Mucosa of gallbladder (tissue), 1 donor: ENCODE measurements at places on chromosomes 16 and 17. TPM values are rescaled to one million over a fixed set of nuclear protein-coding genes. Genes with fewer than 3 reads are reported as not detected.

DNA sequence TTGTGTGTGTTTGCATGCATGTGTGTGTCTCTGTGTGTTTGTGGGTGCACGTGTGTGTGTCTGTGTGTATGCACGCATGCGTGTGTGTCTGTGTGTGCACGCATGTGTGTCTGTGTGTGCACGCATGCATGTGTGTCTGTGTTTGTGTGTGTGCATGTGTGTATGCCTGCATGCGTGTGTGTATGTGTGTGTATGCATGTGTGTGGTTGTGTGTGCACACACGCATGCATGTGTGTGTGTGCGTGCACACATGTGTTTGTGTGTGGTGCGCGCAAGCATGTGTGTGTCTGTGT, 239.9 kb upstream of the TNRC6C start:
- DNase-seq, result no peak

The SDR42E2 gene
- total RNA-seq, result 0.26 TPM

The NUPR1 gene
- 44.9 TPM for total RNA-seq

DNA sequence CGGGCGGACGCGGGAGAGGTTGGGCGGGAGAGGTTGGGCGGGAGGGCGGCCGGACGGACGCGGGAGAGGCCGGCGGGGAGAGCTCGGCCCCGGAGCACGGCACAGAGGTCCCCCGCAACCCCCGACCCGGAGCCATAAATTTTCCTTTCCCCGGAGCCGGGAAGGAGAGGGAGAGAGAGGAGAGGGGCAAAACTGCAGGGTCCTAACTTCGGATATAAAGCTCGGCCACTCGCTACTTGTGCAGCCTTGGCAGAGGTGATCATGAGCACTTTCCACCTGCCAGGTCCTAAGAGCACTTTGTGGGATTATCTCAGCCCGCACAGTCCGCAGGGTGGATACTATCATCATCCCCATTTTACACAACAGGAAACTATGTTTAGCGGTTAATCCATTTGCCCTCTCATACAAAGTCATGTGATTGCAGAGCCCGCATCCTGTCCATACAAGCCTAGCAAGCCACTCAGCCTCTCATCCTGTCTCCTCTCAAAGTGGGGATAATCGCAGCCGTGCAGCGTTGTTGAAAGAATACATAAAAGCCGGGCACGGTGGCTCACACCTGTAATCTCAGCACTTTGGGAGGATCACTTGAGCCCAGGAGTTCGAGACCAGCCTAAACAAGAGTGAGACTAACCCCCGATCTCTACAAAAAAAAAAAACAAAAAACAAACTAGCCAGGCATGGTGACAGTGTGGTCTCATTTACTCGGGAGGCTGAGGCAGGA, 780 bp upstream of the DCAKD start:
- DNase-seq, result peak; percentile 15

- DNase-seq, result no peak
Measured at GRCh38 chr16:29668267-29668666, 5.2 kb downstream of the SPN start.

- no peak for DNase-seq
Measured at GRCh38 chr17:614653-615546, 99.7 kb downstream of the VPS53 start.
